AG20443 (cell line): ENCODE measurements at places on chromosomes 2 and 18.
A peak's percentile ranks its signal among the peaks of the same experiment; 100 is the strongest.

GRCh38 chr2:49306925-49307324 is 152.6 kb upstream of the FSHR start:
- no peak for DNase-seq

DNA sequence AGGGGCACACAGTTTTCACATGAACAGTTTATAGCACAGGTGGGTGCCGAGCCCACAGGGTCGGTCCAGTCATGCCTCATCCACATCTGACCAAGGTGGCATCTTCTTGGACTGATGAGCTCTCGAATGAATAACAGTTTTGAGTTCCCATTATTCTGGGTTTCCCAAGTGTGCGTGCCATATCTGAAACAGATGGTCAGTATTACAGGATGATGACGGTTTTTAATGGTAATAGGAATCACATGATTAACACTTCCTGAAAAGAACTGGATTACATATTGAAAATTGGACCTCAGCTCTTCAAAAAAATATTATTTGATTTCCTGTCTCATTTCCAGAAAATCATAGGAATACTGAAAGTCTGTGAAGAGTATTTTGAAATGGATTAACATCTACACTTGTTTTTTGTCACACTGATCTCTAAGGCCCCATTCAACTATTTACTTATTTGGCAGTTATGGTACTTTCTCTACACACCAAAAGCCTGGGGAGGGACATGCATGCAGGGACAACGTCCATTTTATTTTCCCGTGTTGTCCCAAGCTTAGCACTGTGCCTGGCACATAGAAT is 22.2 kb upstream of the NAB1 start:
- DNase-seq: peak; percentile 30

GRCh38 chr2:216666461-216667233 is 28.7 kb downstream of the IGFBP5 start:
- peak; percentile 76 for DNase-seq

DNA sequence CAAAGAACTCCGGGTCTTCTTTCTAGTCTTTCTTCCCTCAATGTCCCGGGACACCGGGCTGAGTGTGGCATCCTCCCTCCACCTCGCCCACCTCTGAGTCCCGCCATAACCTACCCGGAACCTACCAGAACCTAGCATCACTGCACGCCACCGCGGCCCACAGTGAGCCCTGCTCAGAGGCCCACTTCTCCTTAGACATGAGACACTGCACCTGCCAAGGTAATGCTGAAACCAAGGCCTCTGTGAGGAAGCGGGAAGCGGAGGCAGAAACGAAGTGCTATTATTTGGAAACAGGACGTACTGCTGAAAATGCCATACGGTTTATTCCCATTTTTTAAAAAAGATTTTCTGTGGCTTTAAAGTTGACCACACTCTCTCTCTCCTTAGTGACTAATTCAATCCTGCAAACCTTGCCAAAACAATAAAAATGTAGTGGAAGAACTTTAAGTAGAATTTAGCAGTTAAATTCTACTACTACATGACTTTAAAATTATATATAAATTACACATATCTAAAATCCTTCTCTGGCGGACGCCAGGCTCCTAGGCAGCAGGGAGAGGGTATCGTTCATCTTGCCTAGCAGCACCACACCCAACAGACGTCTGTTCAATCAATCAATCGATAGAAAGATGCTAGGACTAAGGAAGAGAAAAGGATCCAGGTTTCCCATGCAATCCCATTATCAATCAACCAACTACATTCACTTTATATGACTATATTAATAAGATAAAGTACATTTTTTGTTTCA is 82.0 kb downstream of the ZNF516 start:
- peak; percentile 67 for DNase-seq

- DNase-seq: no peak
Measured at GRCh38 chr2:63589148-63589958, 590 bp downstream of the MDH1 start.
